ENCODE measurements at places on chromosomes 2 and 18.

DNA sequence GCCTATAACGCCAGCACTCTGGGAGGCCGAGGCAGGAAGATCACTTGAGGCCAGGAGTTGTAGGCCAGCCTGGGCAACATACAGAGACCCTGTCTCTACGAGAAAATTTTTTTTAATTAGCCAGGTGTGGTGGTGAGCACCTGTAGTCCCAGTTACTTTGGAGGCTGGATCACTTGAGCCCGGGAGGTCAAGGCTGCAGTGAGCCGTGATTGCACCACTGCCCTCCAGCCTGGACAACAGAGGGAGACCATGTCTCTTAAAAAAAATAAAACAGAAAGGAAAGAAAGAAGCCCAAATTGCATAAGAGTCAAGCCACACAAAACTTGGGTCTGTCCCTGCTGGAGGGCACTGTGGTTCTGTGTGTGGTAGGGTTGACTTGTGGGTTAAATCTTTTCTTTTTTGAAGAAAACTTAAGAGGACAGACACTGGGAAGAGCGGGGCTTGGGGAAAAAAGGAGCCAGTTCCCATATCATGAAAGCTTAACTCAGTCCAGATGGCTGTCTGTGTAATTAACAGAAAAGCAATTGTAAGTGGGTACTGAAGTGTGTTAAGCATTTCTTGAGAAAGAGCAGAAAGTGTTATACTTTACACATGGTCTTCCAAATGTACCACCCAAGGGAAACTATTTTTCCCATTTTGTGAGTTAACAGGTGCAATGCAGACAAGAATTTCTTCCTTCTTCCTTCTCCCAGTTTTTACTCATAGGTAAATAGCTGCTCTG is 115.1 kb downstream of the ALPK2 start:
- DNase-seq: no peak

- DNase-seq: peak; percentile 32
These were observed 795 bp downstream of the ANKRD39 start for GRCh38 chr2:96856776-96857666.

DNA sequence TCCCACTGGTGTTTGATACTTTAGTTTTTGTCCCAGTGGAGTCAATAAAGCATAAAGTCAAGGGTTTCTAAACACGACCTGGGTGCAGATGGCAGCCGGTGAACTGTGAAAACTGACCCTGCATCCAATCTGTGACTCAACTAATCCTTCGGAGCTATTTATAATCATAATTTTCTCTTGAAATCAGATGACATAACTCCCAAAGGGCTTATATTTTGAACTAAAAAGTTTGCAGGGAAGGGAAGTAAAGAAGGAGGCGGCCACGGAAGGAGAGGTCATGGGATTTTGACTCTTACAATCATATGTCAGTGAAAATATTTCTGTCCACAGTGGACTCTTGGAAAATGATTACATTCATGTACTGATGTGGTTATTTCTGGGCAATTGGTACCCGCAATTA is 178.5 kb downstream of the PDE1A start:
- DNase-seq: no peak

- no peak for DNase-seq
These were observed 16.6 kb downstream of the SP110 start for GRCh38 chr2:230203110-230203676.

- no peak for DNase-seq
These were observed 40.2 kb downstream of the RTP5 start for GRCh38 chr2:241909769-241910168.

GRCh38 chr2:109079590-109079989 is 49.4 kb upstream of the SH3RF3 start:
- no peak for DNase-seq

- peak; percentile 56 for DNase-seq
These were observed 56.1 kb upstream of the C2orf15 start for GRCh38 chr2:99085421-99085820.

DNA sequence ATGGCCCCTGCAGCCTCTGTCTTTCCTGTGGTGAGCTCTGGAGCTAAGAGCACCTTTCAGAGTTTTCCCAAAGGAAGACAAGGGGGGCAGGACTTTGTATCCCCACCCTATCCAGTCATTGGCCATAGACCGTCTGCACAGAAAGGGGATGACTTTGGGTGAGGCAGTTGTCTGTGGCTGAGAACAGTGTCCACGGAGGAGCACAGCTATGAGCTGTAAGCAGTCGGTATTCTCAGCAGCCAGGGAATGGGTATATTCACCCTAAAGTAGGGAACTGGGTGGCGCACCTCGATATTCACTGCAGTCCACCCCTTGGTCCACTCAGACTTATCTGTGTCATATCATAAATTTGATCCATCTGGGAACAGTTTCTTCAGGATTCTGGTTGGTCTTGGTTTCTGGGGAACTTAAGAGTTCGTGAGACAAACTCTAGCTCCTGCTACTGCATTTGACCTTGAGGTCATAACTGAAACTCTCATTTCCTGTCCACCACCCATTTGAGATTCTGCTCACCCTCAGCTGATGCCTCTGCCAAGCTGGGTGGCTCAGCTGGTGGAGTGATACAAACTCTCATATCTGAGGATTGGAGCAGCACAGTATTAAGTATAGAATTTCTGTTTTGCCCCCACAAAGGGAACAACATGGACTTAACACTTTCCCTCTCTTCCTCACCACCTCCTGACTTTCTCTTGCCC is 45.2 kb upstream of the SCG2 start:
- DNase-seq: no peak

- no peak for DNase-seq
These were observed 233.7 kb downstream of the LOXHD1 start for GRCh38 chr18:46423226-46423805.

- no peak for DNase-seq
These were observed 827.6 kb downstream of the RNF144A start for GRCh38 chr2:7744827-7745226.

DNA sequence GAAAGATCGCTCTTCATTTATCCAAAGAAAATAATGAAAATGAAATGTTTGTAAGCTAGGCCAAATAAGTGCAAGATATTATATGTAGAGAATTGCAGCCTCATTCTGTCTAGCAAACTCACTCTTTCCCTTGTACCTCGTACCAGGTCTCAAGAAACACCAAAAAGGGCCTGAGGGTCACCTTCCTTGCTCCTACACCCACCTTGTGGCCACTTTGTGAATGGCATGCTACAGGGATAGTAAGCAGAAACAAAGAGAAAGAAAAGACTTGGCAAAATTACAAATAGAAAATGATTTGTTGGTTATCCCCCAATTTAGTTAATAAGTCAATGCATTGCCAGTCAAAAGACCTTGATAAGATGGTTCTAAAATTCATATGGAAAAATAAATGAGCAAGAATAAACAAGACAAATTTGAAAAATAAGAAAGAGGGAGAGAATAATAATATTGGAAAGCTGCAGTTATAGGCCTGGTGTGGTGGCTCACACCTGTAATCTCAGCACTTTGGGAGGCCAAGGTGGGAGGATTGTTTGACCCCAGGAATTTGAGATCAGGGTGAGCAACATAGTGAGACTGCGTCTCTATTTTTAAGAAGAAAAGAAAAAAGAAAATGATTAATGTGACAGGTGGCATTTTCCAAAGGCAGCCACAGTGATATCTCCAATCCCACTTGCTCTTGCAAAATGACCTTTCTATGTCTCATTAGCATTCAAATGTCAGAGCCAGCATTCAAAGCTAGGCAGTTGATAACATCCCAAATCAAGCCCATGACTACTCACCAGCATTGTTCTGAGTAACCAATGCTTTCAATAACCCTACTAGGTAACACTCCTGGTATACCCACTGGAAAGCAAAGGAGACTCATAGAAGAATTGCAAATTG is 38.8 kb upstream of the BMP10 start:
- DNase-seq: peak; percentile 75
